IPS-NIHi11 (cell line): ENCODE measurements at places on chromosomes 5 and 9.
A peak's percentile ranks its signal among the peaks of the same experiment; 100 is the strongest.

GRCh38 chr5:66469684-66470083 lies 126.5 kb upstream of the MAST4 start:
- no peak for DNase-seq

- DNase-seq, result peak; percentile 13
Measured at GRCh38 chr5:114255260-114255659, 106.6 kb upstream of the KCNN2 start.

- DNase-seq, result no peak
Measured at GRCh38 chr5:55915783-55916182, 64.6 kb downstream of the IL31RA start.

DNA sequence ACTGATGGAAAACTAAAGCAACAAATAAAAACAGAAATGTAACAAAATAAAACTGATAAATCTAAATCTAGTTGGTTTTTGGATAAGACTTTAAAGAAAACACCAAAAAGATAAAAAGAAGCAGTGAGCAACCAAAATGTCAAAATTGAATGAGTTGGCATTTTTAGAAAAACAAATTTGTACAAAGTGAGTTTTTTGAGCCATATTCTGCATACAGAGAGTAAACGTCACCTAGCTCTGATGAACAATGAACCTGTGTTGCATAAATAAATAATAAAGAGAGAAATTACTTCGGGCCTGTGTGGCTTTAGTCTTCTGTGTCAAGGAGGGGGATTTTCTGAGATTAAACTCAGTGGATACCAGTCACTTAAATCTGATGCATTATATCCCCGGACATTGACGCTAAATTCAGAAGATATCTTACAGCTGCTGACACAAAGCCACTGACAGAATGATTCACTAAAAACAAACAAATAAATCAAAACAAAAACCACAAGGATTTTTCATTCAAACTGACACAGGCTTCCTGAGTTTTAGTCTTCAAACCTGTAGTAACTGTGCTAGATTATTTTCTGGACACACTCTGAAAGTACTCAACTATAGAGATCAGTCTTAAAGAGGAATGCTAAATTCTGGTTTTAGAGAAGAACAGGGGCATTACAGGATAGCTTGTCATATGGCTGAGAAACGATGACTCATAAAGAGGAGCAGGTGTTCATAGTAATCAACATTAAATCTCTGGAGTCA lies 403.5 kb upstream of the ST8SIA4 start:
- DNase-seq, result no peak

DNA sequence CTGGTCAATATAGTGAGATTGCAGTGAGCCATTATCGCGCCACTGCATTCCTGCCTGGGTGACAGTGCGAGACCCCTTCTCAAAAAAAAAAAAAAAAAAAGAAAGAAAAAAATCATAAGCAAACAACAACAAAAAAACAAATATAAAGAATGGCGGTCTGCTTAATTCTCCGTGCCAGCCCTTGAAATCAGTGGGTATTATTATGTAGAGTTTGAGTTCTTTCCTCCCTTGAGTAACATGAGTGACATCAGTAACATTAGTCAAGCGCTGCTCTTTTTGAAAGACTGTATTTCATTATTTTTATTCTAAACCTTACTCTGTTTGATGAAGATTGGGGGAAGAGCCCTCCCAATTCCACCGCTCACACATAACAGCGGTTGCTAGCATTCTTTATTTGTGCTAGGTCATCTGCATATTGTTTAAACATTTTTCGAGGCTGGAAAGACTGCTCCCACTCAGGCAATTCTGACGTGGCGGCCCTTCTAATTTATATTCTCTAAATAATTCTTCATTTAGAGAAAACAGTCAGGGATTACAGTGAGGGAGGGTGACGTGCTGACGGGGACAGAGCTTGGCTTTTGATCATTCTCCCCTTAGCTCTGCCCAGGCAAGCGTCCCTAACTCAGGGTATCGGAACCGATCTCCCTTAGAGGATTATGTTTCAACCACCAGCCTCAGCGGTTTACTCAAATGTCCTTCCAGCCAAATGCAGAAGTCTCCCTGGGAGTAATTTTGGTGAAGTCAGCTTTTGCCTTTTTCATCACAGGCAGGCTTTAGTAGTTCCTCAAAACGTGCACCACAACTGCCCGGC lies 860 bp upstream of the MARCHF6 start:
- peak; percentile 21 for DNase-seq

DNA sequence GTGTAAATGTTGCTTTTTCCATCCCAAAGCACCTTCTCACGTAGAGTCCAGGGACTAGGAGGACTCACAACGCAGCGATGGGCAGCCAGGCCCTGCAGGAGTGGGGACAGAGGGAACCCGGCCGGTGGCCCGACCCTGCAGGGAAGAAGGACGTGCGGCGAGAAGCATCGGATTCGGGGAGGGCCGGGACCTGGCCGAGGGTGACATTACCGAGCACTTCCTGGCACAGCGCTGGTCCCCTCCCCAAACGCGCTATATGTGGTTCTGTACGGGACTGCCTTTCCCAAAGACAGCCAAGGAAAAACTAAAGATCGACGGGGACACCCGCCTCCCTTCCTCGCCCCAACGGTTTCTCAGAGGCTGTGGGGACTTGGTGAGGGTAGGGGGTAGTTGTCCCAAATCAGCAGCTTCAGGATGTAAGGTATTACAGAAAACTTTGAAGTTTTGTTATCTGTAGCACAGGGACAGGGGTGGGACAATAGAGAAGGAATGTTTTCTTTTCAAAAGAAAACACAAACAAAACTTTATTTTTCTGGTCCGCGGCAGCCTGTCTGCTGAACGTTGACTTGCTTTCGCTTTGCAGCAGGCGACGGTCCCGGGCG lies 887 bp upstream of the MAP3K1 start:
- peak; percentile 56 for DNase-seq

DNA sequence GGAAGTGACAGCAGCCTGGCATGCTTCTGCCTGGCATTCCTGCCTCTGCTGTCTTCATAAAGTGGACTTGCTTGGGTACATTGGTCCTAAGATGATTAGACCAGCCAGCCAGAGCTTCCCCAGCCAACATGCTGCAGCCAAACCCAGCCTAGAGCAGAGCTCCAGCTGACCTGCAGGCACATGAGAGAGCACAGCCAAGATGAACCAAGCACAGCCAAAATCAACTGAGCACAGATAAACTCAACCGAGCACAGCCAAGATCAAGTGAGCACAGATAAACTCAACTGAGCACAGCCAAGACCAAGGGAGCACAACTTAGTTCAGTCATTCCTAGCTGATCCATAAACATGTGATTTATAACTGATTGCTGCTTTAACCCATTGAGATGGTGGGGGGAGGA lies 266.5 kb downstream of the MSX2 start:
- DNase-seq, result no peak

DNA sequence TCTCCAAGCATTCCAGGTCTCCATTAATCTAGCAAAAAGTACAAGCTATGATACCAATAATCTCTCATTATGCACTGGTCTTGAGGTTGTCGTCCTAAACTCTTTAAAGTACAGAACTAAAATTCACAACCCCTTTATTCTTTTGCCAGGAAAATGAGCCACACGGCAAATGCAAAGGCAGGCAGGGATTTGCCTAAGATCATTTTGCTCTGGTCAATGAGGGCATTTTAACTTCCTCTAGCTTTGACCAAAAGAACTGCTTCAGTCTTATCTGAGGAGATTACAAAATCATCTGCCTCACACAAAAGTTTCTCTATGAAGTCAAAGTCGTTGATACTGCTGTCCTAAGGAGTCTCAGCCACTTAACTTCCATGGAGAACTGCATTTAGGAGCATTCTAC lies 51.8 kb downstream of the EPB41L4B start:
- DNase-seq, result no peak

- no peak for DNase-seq
Measured at GRCh38 chr5:5288201-5288600, 134.3 kb upstream of the ICE1 start.

GRCh38 chr5:127439644-127440043 lies 77.8 kb upstream of the PRRC1 start:
- no peak for DNase-seq

DNA sequence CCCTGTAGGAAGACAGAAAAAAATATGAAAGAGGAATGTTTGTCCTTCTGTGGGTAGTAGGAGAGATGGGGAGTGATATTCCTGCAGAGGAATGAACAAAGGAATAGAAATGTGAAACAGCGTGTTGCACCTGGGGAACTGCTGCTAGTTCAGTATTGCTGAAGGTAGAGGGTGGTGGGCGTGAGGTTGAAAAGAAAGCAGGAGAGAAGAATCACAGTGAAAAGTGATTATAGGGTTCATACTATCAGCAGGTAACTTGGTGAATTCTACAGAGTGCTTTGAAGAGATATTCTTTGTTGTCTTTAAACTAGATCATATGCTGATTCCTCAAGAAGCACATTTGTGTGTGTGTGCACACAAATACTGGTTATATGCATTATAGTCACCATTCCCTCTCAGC lies 95.6 kb downstream of the ADGRV1 start:
- DNase-seq, result no peak

DNA sequence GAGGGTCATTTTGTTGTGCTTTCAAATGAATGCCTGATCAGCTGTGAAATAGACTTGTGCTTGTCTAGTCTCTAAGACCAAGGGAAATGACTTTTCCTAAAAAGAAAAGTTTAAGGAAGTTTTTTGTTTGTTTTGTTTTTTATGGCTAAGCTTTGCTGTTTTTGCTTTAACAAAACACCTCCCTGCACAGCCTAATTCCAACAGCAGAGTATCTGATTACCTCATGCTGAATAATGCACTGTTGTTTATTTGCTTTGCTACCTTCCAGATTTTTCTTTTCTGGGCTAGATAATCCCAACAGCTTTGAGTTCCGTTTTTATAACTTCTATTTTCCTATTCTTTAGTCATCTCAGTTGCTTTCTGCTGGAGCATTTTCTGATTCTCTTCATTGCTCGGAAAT lies 95.8 kb downstream of the AOPEP start:
- DNase-seq, result no peak

DNA sequence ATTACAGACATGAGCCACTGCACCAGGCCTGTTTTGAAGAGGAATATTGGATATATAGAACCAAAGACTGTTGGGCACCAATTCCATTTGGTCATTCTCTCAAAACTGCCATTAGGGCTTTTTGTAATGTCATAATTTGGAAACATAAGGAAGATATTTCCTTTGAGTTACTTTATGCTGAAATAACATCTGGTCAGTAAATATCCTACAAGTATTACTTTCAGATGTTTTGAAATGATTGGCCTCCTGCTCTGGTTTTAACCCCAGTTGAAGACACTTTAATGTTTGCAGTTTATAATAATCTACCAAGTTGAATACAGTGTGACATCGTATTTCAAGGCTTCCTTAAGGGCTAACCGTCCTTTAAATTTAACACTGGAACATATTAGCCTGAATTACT lies 33.6 kb downstream of the LRRTM2 start:
- DNase-seq, result no peak

DNA sequence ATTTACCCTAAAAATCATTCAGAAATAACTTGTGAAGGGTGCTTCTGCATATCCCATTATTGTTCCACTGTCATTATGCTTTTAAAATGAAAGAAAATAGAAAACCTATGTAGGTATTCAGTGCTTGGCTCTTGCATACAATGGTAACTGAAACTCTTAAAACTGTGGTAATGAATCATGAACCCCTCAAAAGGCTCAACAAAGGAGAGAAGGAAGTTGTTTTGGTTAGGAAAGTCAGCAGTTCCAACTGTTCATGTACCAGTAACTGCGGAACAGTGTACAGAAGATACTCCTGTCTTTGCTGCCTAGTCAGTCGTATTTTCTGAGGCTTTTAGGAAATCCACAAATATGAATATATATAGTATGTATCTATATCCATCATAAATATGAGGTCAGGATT lies 96.1 kb downstream of the OSMR start:
- no peak for DNase-seq

DNA sequence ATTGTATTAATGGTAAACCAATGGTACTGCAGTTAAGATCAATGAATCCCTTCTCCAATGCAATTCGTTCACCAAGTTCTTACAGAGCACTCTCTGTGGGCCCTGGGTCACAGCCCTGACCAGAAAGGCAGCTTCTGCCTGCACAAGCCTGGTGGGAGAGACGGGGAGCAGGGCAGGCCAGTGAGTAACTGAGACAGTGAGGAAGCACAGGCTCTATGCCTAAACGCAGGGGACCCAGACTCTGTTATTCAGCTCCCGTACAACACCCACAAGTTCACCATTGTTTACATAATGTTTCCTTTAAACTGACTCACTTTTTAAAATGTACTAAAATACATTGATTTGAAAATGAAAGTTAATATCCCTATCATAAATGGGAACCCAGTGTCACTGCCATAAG lies 40.5 kb upstream of the CTSL start:
- DNase-seq, result no peak

DNA sequence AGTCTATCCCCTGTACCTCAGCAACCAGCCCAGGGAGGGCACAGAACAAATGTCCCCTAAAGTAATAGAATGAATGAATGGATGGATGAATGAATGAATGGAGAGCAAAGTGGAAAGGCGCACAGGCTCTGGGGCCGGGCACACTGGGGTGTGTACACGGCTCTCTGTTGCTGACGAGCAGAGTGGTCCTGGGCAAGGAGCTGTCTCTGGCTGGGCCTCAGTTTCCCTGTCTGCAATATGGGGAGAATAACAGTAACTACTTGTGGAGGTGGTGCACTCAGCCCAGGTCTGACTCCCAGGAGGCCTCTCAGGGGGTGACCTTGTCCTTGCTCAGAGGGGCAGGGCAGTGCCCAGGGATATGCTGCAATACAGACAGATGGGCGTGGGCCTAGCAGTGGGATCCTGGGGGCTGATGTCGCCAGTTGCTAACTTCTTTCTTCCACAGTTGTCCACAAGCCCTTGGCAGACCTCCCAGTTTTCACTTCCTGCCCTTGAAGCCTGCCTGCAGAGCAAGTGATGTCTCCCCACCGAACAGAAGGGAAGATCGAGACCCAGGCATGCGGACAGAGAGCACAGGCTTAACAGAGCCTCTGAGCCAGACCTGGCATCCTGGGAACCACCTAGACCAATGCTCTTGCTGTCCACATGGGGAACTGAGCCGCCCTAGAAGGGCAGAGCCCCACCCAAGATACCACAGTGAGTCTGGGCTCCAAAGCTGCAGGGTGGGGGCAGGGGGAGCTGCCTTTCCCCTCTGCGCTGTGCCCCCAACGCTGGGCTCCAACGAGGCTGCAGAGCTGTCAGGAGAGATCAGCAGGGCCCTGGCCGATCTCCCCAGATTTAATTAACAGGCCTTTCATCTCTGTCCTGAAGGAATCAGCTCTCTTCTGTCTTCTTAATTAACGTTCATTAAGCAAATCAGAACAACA lies 13.6 kb upstream of the LAMC3 start:
- no peak for DNase-seq
